H1 (cell line): ENCODE measurements at places on chromosomes 1 and 21. TPM values are rescaled to one million over a fixed set of nuclear protein-coding genes. Genes with fewer than 3 reads are reported as not detected.

DNA sequence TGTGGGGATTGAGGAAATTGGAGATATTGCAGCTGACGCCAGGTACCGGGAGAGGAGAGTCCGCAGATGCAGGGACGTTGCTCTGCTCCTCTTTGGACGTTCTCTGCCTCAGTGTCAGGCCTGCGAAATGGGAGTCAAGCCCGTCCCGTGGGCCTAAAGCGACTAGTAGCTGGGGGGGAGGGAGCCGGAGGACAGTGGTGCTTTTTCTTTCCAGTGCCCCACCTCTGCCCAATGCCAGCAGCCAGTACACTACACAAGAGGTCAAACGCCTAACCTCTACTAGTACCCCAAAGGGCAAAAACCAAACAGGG, 413.6 kb upstream of the ESRRG start:
- DNase-seq: no peak

The RAB3B gene
- polyA plus RNA-seq: 9.4 and 12.5 TPM in 2 replicates

DNA sequence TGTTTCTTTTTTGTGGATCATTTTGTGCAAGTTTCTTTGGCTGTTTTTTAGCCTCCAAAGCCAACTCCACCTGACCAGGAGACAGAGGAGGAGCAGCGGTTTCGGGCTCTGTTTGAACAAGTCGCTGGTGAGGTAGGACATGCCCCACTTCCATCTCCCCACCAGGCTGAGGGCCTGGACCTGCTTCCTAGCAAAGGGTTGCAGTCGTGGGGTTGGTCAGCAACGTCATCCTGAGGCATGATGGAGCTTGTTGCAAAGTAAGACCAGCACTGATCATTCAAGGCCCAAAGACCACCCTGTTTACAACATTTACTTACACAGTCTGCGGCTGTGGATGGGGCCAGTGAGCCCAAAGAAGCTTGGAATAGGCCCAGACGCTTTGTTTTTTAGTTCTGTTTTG, 40.3 kb downstream of the CAPN9 start:
- no peak for DNase-seq

The TNFRSF8 gene
- polyA plus RNA-seq: 23.2 and 26.7 TPM in 2 replicates

The OR2L13 gene
- not detected in 2 replicates for polyA plus RNA-seq

DNA sequence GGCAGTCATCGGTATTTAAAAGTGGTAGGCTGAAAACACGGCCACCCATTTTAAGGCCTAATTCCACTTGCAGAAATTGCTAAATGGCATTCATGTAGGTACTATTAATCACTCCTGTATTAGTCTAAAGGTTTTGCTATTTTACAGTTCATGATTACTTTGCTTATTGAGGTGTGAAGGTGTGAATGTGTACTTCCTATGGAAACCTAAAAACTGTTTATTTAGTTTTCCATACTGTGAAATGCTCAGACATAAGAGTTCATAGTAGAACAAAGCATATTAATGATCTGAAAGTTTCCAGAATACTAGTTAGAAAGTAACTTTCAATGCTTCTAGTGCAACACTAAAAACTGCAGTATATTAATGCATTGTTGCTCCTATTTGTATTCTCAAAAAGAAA, 69.8 kb downstream of the ITGB3BP start:
- DNase-seq: no peak

DNA sequence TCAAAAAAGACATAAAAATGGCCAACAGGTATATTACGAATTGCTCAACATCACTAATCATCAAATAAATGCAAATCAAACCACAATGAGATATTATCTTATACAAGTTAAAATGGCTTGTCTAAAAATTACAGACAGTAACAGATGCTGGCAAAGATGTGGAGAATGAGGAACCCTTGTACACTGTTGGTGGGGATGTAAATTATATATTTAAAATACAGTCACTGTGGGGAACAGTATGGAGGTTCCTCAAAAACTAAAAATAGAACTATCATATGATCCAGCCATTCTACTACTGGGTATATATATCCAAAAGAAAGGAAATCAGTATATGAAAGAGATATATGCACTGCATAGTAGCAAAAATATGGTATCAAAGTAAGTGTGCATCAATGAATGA, 1037.2 kb upstream of the B3GALT2 start:
- no peak for DNase-seq

- no peak for DNase-seq
Observed at GRCh38 chr21:41745971-41746743, 20.7 kb downstream of the RIPK4 start.

The SYTL1 gene
- 19.5 and 33.8 TPM in 2 replicates for polyA plus RNA-seq

The KIRREL1 gene
- 14.2 and 22.9 TPM in 2 replicates for polyA plus RNA-seq

The TSPAN2 gene
- 7.4 and 9.5 TPM in 2 replicates for polyA plus RNA-seq

The LAPTM5 gene
- 0.77 and 1.4 TPM in 2 replicates for polyA plus RNA-seq

GRCh38 chr1:21506804-21507203, 2.4 kb upstream of the ALPL start:
- DNase-seq: no peak

GRCh38 chr1:21205416-21205815, 28.7 kb upstream of the EIF4G3 start:
- no peak for DNase-seq

DNA sequence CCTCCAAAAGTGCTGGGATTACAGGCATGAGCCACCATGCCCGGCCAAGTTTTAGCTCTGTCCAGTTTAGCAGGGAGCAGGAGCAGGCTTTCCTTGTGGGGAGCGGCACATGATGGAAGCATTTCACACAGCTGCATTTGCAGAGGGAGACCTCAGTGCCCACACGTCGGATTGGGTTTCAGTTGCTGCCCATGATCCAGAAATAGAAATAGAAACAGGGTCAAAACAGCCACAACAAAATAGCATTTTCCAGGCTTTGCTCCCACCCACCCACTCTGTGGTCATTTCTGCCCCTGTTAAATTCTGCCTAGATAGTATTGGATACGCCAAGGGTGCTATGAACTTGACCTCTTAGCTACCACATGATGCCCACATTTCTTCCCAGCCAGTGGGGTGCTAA, 128.4 kb downstream of the CNIH3 start:
- DNase-seq: no peak

DNA sequence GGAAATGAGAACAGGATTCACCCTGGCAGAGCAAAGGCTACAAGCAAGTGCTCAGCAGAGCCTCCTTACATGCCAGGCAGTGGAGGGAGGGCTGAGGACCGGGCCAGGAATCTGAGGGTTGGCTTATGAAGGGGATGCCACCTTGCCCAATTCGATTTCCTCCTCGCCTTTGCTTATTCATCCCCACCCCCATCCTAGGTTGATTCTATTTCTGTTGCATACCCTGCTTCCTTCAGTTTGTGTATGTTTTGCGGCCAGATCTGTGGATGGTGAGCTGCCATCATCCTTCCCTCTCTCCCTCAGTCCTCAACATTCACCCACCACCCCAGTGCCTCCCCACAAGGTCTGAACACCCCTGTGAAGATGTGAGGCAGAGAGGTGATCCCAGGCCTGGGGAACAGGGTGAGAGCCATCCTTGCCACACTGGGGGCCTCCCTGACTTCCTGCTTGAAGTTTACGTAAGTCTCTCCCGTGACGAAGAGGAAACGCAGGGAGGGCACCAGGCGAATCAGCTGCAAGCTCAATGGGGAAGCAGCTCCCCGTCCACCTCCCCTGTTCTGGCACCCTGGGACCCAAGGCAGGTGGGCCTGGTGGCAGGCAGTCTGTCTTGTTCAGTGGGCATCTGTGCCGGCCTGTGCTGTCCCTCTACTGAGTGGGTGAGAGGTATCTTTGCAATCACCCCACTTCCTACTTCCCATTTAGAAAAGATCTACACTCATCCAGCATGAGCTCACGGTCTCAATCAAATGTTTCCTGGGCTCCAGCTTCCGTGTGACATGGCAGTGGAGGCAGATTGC, 50.6 kb upstream of the CNTN2 start:
- DNase-seq: no peak

The TTLL7 gene
- 1.7 and 1.9 TPM in 2 replicates for polyA plus RNA-seq

The DNAJC8 gene
- polyA plus RNA-seq: 74.1 and 116 TPM in 2 replicates

- DNase-seq: peak; percentile 90
Observed at GRCh38 chr1:31155216-31155806, 84.4 kb downstream of the NKAIN1 start.

The NIBAN1 gene
- 4.2 and 5.7 TPM in 2 replicates for polyA plus RNA-seq

The SYDE2 gene
- 1.6 and 2.1 TPM in 2 replicates for polyA plus RNA-seq
